Small intestine (tissue), 16 donors: ENCODE measurements at places on chromosomes 11 and 22.

- no peak for DNase-seq
Measured at GRCh38 chr11:293271-293851, 4.4 kb downstream of the PGGHG start.

- peak; percentile 77 for DNase-seq
Measured at GRCh38 chr11:8959546-8960166, 4.6 kb downstream of the TMEM9B start.

DNA sequence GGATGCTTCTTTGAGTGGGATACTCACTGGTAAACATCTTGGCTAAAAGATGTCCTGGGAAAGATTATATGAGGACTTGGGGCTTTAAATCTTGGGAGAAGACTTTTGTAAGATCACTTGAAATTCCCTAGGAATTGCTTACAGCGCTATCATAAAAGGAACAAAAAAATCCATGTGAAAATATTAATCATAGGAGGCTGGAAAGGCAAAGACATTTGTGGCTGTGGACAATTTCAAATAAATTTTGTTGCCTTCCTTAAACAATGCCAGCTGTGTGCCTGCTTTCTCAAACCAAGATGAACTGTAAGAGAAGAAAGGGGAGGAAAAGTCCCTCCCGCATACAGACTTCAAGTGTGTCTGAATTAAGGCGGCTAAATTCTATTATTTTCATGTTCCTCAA, 75.6 kb downstream of the SNX19 start:
- no peak for DNase-seq

GRCh38 chr22:29994027-29994715, 86.1 kb upstream of the HORMAD2 start:
- DNase-seq: no peak
